Transverse colon (tissue), 4 donors: ENCODE measurements at places on chromosomes 11 and 22.

- no peak for DNase-seq
- no peak overlapping the region for H3K27ac ChIP-seq
- H3K27me3 ChIP-seq, result peaks cover 30% of the 10 kb centered on the region
- H3K4me3 ChIP-seq, result no peak overlapping the region
- no peaks in the 10 kb centered on the region for H3K36me3 ChIP-seq
Observed at GRCh38 chr22:26418620-26419019, 10.4 kb upstream of the ASPHD2 start.

GRCh38 chr11:38927993-38928392 is 2330.0 kb upstream of the RAG2 start:
- no peak for DNase-seq
- H3K27me3 ChIP-seq, result no peaks in the 10 kb centered on the region
- H3K4me1 ChIP-seq, result no peaks in the 10 kb centered on the region
- H3K27ac ChIP-seq, result no peak overlapping the region

- H3K27me3 ChIP-seq, result no peaks in the 10 kb centered on the region
- peaks cover 81% of the 10 kb centered on the region for H3K4me1 ChIP-seq
- no peak for DNase-seq
- H3K4me3 ChIP-seq, result no peak overlapping the region
Observed at GRCh38 chr11:12160680-12161079, 50.3 kb downstream of the MICAL2 start.

- peaks cover 8% of the 10 kb centered on the region for H3K27me3 ChIP-seq
- no peaks in the 10 kb centered on the region for H3K4me1 ChIP-seq
- H3K4me3 ChIP-seq, result no peak overlapping the region
- no peaks in the 10 kb centered on the region for H3K36me3 ChIP-seq
- no peak overlapping the region for H3K27ac ChIP-seq
- no peak for DNase-seq
Observed at GRCh38 chr22:49100773-49101172, 726.9 kb downstream of the BRD1 start.

- DNase-seq, result no peak
- peaks cover 8% of the 10 kb centered on the region for H3K4me1 ChIP-seq
- no peaks in the 10 kb centered on the region for H3K27me3 ChIP-seq
- no peak overlapping the region for H3K4me3 ChIP-seq
Observed at GRCh38 chr11:85947431-85948272, 92.5 kb downstream of the CCDC83 start.

DNA sequence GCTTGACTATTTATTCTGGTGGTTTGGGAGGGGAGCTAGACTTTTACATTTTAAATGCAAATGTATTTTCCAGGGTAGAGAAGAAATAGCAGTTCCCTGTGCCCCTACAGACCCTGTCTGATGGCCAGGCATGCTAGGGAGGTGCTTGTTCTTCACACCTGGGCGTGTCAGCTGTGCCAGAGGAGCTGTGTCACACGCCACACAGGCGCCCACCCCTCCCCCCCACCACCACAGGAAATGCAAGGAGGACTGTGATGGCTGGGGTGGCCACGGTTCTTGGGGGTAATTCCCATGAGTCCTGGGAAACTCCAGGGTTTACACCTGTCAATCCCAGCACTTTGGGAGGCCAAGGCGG is 82.2 kb downstream of the FLI1 start:
- no peaks in the 10 kb centered on the region for H3K36me3 ChIP-seq
- DNase-seq, result peak; percentile 38
- H3K4me3 ChIP-seq, result no peak overlapping the region
- H3K4me1 ChIP-seq, result no peaks in the 10 kb centered on the region

GRCh38 chr22:37419370-37419968 is 7.8 kb downstream of the ELFN2 start:
- H3K4me1 ChIP-seq, result peaks cover 5% of the 10 kb centered on the region
- peaks cover 95% of the 10 kb centered on the region for H3K27me3 ChIP-seq
- no peaks in the 10 kb centered on the region for H3K36me3 ChIP-seq
- no peak for DNase-seq
- no peak overlapping the region for H3K27ac ChIP-seq

GRCh38 chr11:3178349-3178748 is 13.2 kb upstream of the OSBPL5 start:
- no peaks in the 10 kb centered on the region for H3K27me3 ChIP-seq
- H3K4me1 ChIP-seq, result no peaks in the 10 kb centered on the region
- no peak overlapping the region for H3K4me3 ChIP-seq
- H3K36me3 ChIP-seq, result no peaks in the 10 kb centered on the region
- H3K27ac ChIP-seq, result no peak overlapping the region

- H3K27ac ChIP-seq, result peak overlapping the region; percentile 79
- peaks cover 61% of the 10 kb centered on the region for H3K4me1 ChIP-seq
- DNase-seq, result no peak
- no peaks in the 10 kb centered on the region for H3K36me3 ChIP-seq
- H3K27me3 ChIP-seq, result no peaks in the 10 kb centered on the region
Observed at GRCh38 chr11:8759634-8760033, 77.0 kb downstream of the RPL27A start.

GRCh38 chr11:73072935-73073481 is 69.1 kb downstream of the FCHSD2 start:
- no peak for DNase-seq
- peaks cover 28% of the 10 kb centered on the region for H3K4me1 ChIP-seq
- H3K4me3 ChIP-seq, result no peak overlapping the region
- H3K27me3 ChIP-seq, result no peaks in the 10 kb centered on the region
- peak overlapping the region; percentile 75 for H3K27ac ChIP-seq

- H3K27ac ChIP-seq, result no peak overlapping the region
- no peaks in the 10 kb centered on the region for H3K36me3 ChIP-seq
- peaks cover 5% of the 10 kb centered on the region for H3K4me1 ChIP-seq
Observed at GRCh38 chr11:88307749-88308425, 29.6 kb downstream of the CTSC start.

- no peak for DNase-seq
- H3K4me3 ChIP-seq, result no peak overlapping the region
- peaks cover 5% of the 10 kb centered on the region for H3K4me1 ChIP-seq
- no peaks in the 10 kb centered on the region for H3K27me3 ChIP-seq
- no peaks in the 10 kb centered on the region for H3K36me3 ChIP-seq
- no peak overlapping the region for H3K27ac ChIP-seq
Observed at GRCh38 chr11:110366291-110366690, 63.5 kb upstream of the FDX1 start.

DNA sequence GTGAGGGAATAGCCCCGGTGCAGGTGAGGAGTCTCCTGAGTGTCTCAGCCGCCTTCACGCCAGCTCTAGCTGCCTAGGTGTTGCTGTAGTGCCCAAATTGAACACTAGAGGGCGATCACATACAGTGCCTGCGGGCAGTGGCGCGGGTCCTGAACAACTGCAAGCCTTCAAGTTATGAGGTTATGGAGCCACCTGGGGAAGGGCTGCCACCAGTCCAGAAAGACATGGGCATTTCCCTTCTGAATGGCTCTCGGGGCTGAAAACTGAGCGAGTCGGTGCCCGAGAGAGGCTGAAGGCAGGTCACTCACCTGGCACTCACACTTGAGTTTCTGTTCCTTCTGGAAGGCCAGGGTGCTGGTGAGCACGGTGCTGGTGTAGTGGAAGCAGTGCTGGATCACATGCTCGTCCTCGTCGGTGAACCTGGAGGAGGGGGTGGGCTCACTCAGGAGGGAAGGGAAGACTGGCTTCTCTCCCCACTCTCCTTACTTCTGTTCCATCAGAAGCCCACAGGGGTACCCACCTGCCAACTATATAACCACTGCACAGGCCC is 88.4 kb downstream of the PDE2A start:
- H3K27ac ChIP-seq, result no peak overlapping the region
- peaks cover 15% of the 10 kb centered on the region for H3K4me1 ChIP-seq
- H3K4me3 ChIP-seq, result no peak overlapping the region
- H3K27me3 ChIP-seq, result peaks cover 53% of the 10 kb centered on the region
- DNase-seq, result peak; percentile 72

DNA sequence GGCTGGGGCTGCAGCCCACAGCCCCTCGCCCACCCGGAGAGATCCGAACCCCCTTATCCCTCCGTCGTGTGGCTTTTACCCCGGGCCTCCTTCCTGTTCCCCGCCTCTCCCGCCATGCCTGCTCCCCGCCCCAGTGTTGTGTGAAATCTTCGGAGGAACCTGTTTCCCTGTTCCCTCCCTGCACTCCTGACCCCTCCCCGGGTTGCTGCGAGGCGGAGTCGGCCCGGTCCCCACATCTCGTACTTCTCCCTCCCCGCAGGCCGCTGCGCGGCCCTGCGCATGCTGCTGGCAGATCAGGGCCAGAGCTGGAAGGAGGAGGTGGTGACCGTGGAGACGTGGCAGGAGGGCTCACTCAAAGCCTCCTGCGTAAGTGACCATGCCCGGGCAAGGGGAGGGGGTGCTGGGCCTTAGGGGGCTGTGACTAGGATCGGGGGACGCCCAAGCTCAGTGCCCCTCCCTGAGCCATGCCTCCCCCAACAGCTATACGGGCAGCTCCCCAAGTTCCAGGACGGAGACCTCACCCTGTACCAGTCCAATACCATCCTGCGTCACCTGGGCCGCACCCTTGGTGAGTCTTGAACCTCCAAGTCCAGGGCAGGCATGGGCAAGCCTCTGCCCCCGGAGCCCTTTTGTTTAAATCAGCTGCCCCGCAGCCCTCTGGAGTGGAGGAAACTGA is 731 bp downstream of the GSTP1 start:
- DNase-seq, result peak; percentile 84
- no peaks in the 10 kb centered on the region for H3K36me3 ChIP-seq
- no peaks in the 10 kb centered on the region for H3K27me3 ChIP-seq
- peak overlapping the region; percentile 94 for H3K4me3 ChIP-seq
- peaks cover 25% of the 10 kb centered on the region for H3K4me1 ChIP-seq

DNA sequence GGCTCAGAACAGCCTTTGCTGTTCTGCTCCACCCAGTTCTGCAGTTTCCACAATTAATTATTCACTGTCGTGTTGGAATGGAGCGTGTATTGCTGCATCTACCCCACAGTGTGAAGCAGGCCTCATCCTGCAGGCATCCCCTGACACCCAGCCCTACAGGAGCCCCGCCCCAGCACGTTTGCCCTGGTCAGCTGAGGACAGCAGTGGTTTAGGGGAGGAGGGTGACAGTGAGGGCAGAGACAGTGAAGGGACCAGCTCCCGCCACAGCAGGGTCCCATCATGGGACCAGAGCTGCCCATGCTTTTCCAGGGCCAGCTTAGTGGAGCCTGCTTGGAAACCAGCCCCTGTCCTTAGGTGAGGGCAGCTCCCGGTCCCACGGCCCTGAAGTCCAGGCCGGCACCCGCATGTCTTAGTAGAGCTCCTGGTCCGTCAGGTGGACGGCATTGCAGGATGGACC is 273.0 kb downstream of the TBC1D22A start:
- peaks cover 28% of the 10 kb centered on the region for H3K4me1 ChIP-seq
- H3K36me3 ChIP-seq, result no peaks in the 10 kb centered on the region
- no peak overlapping the region for H3K4me3 ChIP-seq
- no peaks in the 10 kb centered on the region for H3K27me3 ChIP-seq

GRCh38 chr22:30521368-30522156 is 16.1 kb upstream of the SEC14L4 start:
- no peaks in the 10 kb centered on the region for H3K27me3 ChIP-seq
- H3K4me1 ChIP-seq, result no peaks in the 10 kb centered on the region
- H3K27ac ChIP-seq, result no peak overlapping the region
- no peak overlapping the region for H3K4me3 ChIP-seq
- no peak for DNase-seq

- peaks cover 15% of the 10 kb centered on the region for H3K4me1 ChIP-seq
- peak overlapping the region; percentile 64 for H3K27ac ChIP-seq
- H3K36me3 ChIP-seq, result no peaks in the 10 kb centered on the region
- no peak for DNase-seq
Observed at GRCh38 chr11:33868647-33869461, 23.0 kb downstream of the LMO2 start.

- H3K4me3 ChIP-seq, result peak overlapping the region; percentile 87
- peak overlapping the region; percentile 81 for H3K27ac ChIP-seq
- peaks cover 23% of the 10 kb centered on the region for H3K4me1 ChIP-seq
- no peaks in the 10 kb centered on the region for H3K27me3 ChIP-seq
Observed at GRCh38 chr11:63813563-63814382, 517 bp downstream of the SPINDOC start.
